ENCODE measurements at places on chromosomes 7 and 10. TPM values are rescaled to one million over a fixed set of nuclear protein-coding genes. Genes with fewer than 3 reads are reported as not detected.

DNA sequence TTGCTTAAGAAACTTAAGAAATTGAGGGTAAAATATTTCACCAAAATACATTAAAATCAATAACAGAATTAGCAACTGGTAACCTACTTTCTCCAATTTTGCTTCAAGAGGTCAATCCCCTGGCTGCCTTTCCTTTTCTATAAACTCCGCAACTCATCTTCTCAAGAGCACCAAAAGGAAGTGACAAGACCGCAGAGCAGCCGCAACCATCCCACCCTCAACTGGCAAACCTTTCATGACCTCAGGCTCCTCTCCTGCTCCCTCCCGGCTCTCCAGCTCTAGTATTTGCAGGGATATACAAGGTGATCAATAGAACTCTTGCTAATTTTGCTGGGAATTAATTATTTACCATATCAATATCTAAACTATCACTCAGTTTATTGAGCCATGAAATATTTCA, 88.9 kb downstream of the ATE1 start:
- no peak for DNase-seq

The SPRN gene
- not detected for total RNA-seq

The FAM221A gene
- total RNA-seq: 7.8 TPM

The PUS7 gene
- total RNA-seq: 9.9 TPM

The SUN1 gene
- total RNA-seq: 90.8 TPM

The GNGT1 gene
- not detected for total RNA-seq

- no peak for DNase-seq
Observed at GRCh38 chr10:132254841-132255240, 52.9 kb downstream of the STK32C start.

- DNase-seq: no peak
Observed at GRCh38 chr7:140078392-140078791, 15.6 kb upstream of the PARP12 start.

- no peak for DNase-seq
Observed at GRCh38 chr7:158442260-158442659, 145.4 kb downstream of the PTPRN2 start.

The RALA gene
- total RNA-seq: 49.8 TPM

- DNase-seq: peak; percentile 48
Observed at GRCh38 chr7:98420966-98421612, 20.2 kb upstream of the BAIAP2L1 start.

DNA sequence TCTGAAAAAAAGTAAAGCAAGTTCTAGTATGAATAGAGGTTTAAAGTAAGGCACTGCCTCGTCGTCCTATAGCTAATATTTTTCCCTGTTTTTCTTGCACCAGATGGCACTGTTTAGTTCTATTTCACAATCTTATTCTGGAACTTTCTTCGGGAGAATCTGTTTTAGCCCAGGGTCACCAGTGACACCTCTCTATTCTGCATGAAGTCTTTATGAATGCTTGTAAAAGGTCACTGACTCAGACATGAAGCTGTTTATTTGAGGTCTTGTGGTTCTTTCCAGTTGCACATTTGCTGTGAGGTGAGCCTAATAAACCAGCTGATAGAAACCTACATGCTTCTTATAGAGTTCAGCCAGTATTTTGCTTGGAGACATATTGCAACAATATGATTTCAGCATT, 444.3 kb downstream of the AUTS2 start:
- no peak for DNase-seq

GRCh38 chr10:64733980-64734379, 1212.8 kb downstream of the REEP3 start:
- no peak for DNase-seq

The AKR1C8 gene
- total RNA-seq: 0.46 TPM

DNA sequence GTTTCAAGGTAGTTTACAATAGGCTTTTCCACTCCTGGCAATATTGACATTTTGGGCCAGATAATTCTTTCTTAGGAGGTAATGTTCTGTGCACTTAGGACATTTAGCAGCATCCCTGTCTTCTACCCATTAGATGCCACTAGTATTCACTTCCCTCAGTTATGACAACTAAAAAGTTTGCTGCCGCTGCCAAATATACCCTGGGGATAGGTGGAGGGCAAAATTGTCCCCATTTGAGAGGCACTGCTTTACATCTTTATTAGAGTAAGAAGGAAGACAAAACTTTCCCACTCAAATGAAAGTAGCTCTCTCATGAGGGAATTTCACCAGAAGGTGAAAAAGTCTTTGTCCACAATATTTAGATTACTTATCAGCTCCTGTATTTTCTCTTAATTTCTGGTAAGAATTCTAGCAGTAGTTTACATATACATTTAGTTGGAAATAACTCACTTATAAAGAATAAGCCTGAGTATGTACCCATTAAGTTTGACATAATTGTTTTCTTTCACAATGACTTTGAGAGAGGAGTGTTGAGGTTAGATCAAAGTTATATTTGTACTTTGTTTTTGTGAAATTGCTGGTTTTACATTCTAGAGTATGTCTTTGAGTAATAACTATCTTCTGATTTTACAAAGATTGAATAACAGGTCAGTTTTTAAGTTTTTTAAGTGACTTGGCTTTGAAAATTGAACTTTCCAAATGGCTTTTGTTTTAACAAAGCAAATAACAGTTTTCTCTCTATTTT, 46.0 kb downstream of the HELLS start:
- DNase-seq: no peak

GRCh38 chr7:108384716-108385483, 71.3 kb downstream of the NRCAM start:
- DNase-seq: no peak

GRCh38 chr10:133393401-133394063, 425 bp upstream of the MTG1 start:
- no peak for DNase-seq

The C7orf57 gene
- total RNA-seq: 0.35 TPM

The AGR3 gene
- total RNA-seq: not detected

DNA sequence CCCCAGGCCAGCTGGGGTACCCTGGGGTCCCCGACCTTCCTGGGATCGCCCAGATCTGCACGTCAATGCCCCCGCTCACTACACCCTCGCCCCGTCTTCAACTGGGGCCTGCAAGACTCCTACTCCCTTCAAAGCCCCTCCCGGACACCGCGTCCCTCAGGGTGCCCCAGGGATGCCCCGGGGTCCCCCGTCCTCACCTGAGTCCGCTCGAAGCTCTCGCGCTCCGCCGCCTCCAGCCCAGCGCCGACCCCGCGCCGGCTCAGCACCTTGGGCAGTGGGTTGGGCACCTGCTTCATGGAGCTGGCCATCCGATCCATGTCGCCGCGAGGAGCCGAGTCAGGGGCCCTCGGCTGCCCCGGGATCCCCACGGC, at the start of gene HIP1:
Gene HIP1 (minus strand): TSS at position 338 of the 371 bp plus-strand sequence. CDS start 21 bp downstream, at position 317.
- peak; percentile 4 for DNase-seq

DNA sequence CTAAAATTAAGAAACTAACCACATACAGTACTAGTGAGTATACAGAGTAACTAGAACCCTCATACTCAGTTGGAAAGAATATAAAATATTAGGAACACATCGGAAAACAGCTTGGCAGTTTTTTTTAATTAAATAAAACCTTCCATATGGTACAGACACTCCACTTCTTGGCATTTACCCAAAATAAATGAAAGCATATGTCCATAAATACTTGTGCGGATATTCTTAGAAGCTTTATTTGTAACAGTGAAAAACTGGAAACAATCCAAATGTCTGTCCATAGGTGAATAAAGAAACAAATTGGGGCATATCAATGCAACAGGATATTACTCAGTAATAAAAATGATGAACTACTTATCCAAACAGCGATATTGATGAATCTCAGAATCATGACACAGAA, 410.0 kb downstream of the HTR7 start:
- DNase-seq: no peak

The IDI2 gene
- total RNA-seq: not detected

DNA sequence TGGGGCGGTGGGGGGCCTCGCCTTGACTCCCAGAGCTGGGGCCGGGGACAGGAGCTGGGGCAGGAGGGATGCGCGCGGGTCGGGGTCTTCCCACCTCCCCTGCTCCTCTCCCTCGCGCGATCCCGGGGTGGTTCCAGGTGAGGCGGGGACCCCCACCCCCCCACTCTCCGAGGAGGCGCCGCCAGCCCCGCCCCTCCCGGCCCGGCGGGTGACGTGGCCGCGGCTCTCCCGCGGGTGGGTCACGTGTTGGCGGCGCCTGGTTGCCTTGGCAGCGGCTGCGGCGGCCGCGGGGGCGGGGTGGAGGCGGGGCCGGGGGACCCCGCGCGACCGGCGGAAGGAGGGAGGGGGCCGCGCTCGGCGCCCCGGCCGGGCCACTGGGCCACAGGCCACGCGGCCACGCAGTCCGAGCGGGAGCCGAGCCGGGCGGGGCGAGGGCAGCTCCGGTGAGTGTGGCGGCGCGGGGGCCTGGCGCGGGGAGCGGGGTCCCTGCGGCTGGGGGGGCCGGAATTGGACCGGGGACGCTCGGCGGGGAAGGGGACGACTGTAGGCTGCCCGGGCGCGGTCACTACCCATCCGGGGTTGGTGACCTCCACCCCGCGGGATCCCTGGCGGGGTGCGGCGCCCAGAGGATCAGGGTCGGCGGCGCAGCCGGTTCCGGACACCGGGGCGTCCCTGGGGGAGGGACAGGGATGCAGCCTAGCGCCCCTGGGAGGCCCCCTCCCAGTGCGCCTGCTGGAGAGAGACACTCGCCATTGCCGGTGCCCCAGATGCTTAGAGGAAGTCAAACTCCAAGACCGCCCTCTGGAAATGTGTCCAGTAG, at the start of gene ORAI2:
Gene ORAI2 (plus strand): TSS at position 357 of the 820 bp plus-strand sequence. CDS start 5,382 bp downstream, outside the sequence.
- DNase-seq: peak; percentile 77

The COBL gene
- 0.26 TPM for total RNA-seq

The CALD1 gene
- 0.95 TPM for total RNA-seq

The SEMA3D gene
- not detected for total RNA-seq

The ANKRD2 gene
- total RNA-seq: not detected

GRCh38 chr7:117091721-117092120, 138.4 kb downstream of the ST7 start:
- DNase-seq: no peak

DNA sequence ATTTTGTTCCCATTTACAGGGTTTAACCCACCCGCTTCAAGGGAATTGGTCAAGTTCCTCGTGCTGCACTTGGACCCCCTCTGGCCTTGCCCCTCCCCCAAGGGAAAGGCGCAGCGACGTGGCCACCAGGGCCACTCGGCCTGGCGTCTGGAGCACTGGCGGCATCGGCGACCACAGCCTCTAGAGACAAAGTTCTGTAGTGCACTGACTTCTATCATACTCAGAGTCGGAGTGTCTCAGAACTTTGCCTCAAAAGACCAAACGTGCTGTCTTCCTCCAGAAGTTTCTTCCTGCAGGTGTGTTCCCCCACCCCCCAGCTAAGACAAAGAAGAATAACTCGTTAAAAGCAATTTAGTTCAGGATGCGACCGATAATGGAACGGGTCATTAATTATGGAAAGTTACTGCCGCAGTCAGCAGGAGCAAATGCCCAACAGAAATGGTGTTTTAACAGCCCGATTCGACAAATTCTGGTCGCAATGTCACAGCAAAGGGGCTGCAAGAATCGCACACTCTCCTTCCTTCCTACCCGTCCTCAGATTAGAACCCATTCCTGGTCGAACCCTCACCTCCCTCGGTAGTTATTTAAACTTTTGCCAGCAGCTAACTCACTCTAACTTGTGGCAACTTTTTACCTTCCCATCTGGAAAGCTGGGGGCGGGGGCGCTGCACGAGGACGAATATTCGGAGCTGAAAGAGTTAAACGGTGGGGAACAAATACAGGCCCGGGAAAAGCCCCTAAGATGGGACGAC, 202.1 kb upstream of the NFE2L3 start:
- no peak for DNase-seq

GRCh38 chr10:116287906-116288501, 15.0 kb upstream of the GFRA1 start:
- no peak for DNase-seq

DNA sequence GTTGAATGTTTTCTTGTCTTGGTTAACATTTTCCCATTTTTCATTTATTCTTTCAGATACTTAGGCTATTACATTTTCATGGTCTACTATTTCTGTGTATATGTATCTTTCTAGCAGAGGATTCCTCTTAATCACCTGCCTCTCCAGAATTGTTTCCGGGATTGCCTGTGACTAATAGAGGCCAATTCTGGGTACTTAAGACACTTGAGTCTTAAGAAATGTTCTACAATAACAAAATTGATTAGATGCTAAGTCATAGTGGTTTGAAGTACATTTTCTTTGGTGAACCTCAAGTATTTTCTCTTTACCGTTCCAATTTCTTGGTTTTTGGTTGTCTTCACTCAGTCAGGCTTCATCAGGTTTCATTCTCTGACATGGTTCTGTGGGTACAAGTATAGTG, 26.4 kb downstream of the BBS9 start:
- DNase-seq: no peak

The BTBD16 gene
- total RNA-seq: not detected

DNA sequence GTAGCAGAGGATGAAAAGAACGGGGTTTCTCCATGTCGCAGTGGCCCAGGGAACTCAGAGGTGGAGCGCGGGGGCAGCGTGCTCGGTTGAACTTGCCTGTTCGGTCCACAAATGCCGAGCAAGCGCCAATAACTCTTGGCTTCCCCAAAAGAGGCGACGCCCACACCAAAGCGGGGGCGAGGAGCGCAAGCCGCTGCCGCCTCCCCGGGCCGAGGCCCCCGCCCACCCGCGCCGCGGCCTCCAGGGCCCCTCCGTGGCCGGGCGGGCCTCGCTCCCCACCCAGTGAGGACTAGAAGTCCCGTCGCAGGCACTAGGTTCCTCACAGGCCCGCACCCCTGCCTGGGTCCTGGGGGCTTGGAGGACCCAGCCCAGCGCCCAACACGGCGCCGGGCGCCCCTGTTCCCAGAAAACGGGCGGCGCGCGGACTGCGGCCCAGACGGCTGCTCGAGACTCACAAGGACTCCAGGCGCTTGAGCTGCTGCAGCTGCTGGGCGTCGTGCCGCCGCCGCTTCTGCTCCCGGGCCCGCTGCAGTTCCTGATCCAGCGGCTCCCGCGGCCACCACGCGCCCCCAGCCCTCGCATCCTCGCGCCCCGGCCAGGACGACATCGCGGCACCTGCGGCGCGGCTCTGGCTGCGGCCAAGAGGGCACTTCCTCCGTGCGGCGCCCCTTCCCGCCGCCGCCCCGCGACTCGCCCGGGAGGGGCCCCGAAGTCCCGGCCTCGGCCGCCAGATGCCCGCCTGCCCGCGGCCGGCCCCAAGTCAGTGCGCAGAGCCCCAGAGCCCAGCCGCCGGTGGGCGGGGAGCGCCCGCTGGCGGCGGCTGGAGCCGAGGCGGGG, 14.6 kb upstream of the FKBP9 start:
- peak; percentile 53 for DNase-seq

GRCh38 chr10:1120306-1120705, 64.1 kb downstream of the WDR37 start:
- no peak for DNase-seq

GRCh38 chr10:33252324-33252723, 82.1 kb downstream of the NRP1 start:
- no peak for DNase-seq

- DNase-seq: no peak
Observed at GRCh38 chr10:26839966-26840627, 20.7 kb downstream of the ABI1 start.

The CHRM2 gene
- total RNA-seq: not detected

The OR2A25 gene
- total RNA-seq: not detected

- DNase-seq: no peak
Observed at GRCh38 chr10:34713875-34714274, 101.2 kb downstream of the PARD3 start.

- no peak for DNase-seq
Observed at GRCh38 chr10:14749070-14749809, 25.5 kb downstream of the FAM107B start.

GRCh38 chr10:122279725-122280141, 8.6 kb downstream of the BTBD16 start:
- DNase-seq: no peak

The SPDYE2B gene
- total RNA-seq: not detected

GRCh38 chr10:98168147-98168546, 33.7 kb downstream of the R3HCC1L start:
- DNase-seq: no peak

The CPA2 gene
- total RNA-seq: 1.7 TPM

The TMEM196 gene
- not detected for total RNA-seq

- no peak for DNase-seq
Observed at GRCh38 chr10:119509909-119510451, 32.5 kb downstream of the RGS10 start.

All from T-cell (primary cell).